ENCODE measurements at places on chromosomes 16 and 17.

DNA sequence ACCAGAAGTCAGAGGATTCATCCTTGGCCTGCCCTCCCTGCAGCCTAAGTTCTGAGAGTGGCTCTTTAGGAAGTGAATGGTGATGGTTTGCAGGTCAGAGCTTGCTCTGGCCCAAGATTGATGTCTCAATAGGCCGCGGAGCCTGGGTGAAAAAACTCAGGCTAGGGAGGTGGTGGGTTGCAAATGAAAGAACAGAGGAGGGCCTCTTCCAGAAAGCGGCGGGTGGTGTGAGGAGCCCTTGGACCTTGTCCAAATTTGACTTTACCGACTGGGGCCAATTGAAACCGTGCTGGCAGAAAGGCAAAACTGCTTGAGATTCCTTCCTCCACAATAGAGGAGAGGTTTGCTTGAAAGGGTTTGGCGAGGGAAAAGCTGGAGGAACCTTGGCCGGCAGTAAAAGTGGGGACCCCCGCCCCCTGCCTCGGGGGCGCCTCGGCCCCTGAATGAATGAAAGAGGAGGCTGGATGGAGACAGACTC is 331.3 kb downstream of the SEC14L1 start:
- DNase-seq: no peak

DNA sequence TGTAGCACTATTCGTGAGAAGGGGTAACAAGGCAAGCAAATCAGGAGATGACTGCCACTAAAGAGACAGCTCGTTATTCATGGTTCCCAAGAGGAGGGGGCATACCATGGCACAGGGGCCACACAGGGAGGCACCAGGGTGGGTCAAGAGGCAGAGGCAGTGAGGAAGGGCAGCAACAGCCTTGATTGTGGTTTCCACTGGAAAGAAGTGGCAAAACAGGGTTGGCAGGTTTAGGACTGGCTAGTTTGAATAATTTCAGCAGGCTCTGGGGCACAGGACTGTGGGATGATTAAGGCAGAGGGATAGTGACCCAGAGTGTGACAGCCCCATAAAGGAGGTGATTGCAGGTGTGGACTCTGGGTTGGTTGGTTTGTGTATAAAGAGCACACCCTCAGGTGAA is 188.9 kb downstream of the CBLN1 start:
- no peak for DNase-seq

- no peak for DNase-seq
Measured at GRCh38 chr17:63623786-63624530, 1.7 kb downstream of the MAP3K3 start.

- DNase-seq: no peak
Measured at GRCh38 chr16:8155275-8155674, 435.0 kb downstream of the TMEM114 start.

DNA sequence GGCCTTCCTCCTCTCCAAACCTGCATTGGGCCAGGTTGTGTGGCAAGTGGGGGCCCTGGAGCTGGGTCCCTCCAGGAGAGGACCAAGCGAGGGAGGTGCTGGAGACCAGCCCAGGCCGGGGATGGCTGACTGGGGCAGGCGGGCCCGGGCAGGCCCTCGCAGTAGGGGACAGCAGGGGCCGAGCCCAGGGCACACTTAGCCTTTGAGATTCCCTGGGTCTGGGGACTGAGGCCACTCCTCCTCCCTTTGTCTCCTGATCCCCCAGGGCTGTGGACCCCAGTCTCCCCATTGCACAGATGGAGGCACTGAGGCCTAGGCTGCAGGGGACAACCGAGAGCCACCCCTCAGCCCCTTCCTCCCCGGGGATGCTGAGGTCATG is 5.2 kb downstream of the FOXJ1 start:
- no peak for DNase-seq

GRCh38 chr17:76241204-76241538 is 878 bp upstream of the RNF157 start:
- DNase-seq: no peak

GRCh38 chr17:45332989-45333701 is 16.3 kb upstream of the MAP3K14 start:
- DNase-seq: no peak

- no peak for DNase-seq
Measured at GRCh38 chr17:60439501-60439900, 17.2 kb downstream of the CHCT1 start.

- no peak for DNase-seq
Measured at GRCh38 chr16:1094124-1094479, 1.9 kb downstream of the C1QTNF8 start.

DNA sequence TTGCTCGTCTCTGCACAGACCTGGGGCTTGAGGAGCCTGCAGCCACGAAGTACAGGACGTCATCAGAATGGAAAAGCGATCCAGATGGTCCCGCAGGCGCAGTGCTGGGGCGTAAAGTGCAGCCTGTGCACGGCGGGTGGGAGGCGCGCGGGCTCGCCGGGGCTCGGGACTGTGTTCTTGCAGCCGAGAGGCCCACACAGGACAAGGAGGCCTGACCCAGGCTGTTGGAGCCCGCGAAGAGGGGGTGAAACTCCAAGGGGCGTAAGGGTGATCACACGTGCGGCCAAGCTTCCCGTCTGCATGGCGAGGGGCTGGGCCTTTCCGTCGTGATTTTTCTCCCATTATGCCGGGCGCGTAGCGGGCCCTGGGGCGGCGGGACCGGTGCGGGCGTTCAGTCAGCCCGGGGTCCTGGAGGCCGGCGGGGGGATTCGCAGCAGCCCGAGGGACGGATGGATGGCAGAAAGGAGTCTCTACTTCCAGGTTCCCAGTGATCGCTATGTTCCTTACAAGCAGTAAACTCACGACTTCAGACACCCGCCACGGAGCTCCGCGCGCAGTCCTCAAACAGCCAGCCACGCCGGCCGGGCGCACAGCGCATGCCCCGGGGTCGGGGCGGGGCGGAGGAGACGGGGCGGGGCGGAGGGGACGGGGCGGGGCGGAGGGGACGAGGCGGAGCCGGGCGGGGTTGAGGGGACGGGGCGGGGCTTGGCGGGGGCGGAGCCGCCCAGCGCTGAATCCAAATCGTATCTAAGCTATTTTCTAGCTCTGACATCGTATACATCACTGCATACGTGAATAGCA is 141.0 kb upstream of the KCNJ18 start:
- peak; percentile 81 for DNase-seq

DNA sequence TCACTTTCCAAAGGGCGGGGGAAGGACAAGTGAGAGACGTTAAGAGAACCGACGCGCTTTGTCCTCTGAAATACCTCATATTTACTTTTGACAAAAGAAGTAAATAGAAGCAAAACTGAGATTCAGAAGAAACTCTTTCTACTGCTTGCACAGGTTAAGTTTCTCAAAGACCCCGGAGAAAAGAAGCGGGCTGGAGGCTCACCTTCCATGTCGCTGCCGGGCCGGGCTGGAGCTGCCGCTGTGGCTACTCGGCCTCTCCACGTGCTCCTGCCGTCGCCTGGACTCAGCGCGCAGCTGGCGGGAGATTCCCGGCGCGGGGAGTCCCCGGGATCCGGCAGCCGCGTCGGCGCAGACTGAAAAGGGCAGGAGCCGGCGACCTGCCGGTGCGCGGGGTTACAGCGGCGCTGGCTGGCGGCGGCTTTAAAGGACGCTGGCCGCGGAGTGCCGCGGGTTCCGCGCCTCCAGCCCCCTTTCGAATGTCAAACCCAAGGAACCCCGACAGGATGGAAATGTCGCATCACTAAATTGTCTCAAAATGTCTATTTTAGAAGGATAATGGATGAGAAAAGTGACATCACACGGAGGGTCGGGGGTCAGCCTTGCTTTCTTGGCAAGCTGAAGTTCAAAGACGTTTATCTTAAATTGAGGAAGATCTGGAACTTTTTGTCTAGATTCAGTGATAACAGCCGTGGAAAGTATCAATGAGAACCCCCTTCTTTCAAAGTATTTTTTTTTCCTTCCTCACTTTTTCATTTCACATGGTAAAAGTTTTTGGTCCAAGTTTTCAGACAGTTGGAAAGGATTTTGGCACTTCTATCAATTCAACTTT is at the start of gene IKZF3:
IKZF3 (minus strand) TSS at position 395 of the 829 bp plus-strand sequence; CDS start at position 209, 186 bp downstream.
- DNase-seq: peak; percentile 86

DNA sequence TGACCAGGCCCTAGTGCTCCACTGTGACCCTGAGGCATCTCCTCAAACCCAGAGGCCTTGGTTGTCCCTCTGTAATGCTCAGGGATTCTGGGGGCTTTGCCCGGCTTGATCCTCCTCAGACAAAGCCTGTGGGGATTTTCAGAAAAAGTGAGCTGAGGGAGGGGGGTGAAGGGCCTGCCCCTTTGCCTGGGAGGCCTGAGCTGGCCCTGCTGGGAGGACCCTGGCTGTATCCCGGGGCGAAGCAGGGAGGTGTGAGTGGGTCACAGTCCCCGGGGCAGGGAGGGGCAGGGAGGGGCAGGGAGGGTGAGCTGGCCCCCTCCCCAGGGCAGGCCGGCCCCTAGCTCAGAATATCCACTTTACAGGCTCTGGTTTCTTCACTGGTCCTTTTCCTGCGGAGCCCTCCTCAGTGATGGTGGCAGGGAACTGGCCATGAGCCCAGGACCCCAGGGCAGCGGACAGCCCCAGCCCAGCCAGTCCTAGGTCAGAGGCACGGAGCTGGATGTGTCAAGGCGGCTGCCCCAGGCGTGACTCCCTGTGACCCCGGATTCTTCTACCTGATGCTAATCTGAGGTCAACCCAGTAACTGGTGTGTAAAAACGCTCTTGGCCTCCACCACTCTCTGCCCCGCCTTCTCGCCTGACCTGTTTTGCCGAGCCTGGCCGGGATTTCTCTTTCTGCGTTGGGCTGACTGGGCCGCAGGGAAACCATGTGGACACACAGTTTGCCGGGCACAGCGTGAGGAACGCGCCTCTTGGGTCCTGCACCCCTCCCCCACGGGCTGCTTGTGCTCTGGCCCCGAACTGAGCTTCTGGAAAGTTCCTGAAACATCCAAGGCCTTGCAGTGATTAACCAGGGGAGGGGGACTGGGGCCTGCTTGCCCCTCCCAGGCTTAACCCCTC is 5.8 kb upstream of the FASN start:
- no peak for DNase-seq

DNA sequence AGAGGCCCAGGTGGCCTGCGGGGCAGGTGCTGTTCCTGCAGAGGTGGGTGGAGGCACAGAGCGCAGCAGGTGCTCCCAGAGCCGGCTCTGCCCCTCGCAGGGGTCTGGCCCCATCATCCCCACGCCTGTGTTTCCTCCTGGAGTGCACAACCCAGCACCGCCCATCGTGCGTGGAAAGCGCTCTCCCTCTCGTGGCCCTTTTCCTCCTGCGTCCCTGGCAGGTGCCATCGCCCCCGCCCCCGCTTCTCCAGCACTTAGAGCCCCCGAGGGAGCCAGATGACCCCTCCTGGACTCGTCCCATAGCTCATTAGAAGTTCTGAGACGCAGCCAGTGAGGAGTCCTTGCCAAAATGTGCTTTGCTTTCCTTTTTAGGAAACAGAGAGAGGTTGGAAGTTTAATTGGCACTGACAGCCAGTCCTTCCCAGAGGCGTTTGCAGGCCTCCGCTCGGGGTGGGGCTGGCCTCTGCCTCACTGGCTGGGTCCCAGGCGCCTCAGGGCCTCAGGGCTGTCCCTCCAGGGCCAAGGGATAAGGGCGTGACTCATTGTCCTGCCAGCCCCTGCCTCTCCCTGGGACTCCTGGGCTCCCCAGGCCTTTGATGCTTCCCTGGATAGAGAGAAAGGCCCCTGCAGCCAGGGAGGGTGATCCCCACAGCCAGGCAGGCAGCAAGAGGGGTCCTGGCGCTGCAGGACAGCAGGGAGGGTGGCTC is 32.2 kb upstream of the CHMP6 start:
- no peak for DNase-seq

GRCh38 chr16:86732621-86733295 is 154.4 kb downstream of the FOXL1 start:
- no peak for DNase-seq

DNA sequence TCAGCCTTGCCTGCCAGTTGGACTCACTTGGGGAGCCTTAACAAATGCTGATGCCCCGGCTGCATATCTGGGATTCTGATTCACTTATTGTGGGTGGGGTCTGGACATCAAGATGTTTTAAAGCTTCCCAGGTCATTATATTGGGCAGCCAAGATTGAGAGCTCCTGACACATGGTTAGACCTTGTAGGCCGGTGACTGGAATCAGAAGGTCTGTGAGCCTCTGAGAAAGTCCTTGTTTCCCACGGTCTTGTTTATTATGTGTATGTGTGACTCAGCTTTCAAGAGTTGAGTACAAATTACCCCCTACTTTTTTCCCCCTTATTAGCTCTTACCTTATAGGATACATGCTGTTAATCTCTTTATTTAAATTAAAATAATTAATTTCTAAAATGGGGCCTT is 103.5 kb downstream of the ABCC1 start:
- DNase-seq: no peak

GRCh38 chr17:872855-873254 is 90.7 kb downstream of the MRM3 start:
- no peak for DNase-seq

GRCh38 chr17:17663160-17664063 is 17.8 kb upstream of the RAI1 start:
- peak; percentile 74 for DNase-seq

- no peak for DNase-seq
Measured at GRCh38 chr16:3190949-3191353, 2.9 kb downstream of the OR1F1 start.

DNA sequence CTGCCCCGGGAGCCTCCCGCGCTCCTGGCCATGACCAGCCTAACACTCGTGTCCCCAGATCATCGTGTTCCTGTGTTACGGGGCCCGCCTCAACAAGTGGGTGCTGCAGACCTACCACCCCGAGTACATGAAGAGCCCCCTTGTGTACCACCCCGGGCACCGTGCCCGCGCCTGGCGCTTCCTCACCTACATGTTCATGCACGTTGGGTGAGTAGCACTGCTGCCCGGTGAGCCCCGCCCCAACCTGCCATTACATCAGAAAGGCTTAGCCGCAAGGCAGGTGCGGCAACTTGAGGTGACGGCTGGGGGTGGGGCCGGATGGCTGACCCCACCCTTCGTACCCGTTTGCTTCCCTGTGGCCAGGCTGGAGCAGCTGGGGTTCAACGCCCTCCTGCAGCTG is 1.4 kb downstream of the RHBDL1 start:
- DNase-seq: no peak

GRCh38 chr16:54362591-54363206 is 76.1 kb upstream of the IRX3 start:
- no peak for DNase-seq

GRCh38 chr17:8031950-8032349 is 6.9 kb upstream of the ALOX15B start:
- no peak for DNase-seq

GRCh38 chr16:76574651-76575050 is 297.4 kb downstream of the CNTNAP4 start:
- no peak for DNase-seq
